ENCODE measurements at places on chromosomes 4 and X.
A peak's percentile ranks its signal among the peaks of the same experiment; 100 is the strongest.

GRCh38 chr4:153152501-153153338 lies 51.5 kb upstream of the TRIM2 start:
- DNase-seq = no peak

DNA sequence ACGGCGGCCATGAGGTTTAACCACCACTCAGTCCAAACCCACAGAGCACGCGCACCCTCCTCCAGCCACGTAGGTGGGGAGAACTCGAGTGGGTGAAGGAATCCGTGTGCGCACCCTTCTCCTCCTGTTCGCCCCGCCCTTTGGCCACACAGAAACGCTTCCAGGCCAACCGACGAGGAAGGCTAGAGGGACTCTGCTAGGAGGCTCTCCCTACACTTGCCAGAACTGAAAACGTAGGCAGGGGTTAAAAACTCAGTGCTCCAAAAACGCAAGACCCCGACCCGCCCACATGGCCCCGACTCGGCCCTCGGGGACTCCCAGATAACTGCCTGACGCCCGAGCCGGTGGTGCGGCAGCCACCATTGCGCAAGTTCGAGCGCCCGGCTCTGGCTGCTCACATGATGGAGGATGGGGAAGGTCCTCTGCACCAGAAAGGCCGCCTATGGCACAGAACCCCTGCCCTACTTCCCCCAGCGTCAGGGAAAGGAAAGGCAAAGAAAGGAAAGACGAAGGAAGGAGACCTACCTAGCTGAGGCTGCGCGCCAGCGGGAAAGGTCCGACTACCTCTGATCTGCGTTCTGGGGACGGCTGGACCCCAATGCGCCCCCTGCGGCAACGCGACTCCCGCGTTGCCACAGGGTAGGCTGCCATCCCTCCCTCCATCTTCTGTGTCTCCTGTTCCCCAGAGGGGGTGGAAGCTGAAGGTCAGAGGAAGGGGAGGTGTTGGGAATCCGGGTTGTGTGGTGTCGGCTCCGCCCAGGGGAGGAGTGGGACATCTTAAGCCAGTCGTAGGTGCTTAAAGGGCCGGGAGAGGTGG lies 201.9 kb upstream of the AGTR2 start:
- peak; percentile 44 for DNase-seq

GRCh38 chr4:177292171-177292570 lies 17.5 kb upstream of the NEIL3 start:
- no peak for DNase-seq

- DNase-seq = no peak
Measured at GRCh38 chr4:146485968-146486367, 35.8 kb downstream of the SLC10A7 start.

DNA sequence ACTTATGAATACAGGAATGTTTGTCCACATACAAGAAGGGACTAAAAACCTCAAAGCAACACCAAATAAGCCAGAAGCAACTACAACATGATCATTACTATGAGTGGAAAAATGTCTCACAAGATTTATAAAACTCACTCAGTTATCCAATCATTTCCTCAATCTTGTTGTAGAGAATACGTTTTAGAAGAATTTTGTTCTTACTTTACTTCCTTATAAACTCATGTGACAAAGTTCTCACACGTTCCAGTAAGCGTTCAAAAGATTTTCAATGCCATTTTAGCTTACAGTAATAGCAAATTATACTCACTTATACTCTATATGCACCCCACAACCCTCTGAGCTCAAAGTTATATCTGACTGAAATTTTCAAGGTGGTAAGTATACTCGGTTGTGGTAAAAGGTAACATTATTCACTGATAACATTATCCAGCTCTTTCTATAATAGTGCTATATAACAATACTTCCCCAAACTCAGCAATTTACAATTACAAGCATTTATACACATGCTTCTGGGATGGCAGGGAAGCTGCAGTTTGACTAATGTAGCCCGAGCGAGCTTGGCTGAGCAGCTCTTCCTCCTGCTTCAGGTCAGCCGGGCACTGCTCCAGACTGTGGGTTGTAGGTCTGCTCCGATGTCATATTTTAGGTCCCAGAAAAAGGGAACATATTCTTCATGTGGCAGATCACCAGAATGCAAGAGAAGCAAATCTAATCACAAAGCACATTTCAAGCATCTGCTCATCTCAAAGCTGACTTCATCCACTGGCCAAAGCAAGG lies 226.3 kb downstream of the RCHY1 start:
- no peak for DNase-seq

- DNase-seq = no peak
Measured at GRCh38 chr4:27881705-27882104, 1021.1 kb downstream of the STIM2 start.

GRCh38 chr4:26217481-26217880 lies 103.3 kb upstream of the RBPJ start:
- no peak for DNase-seq

DNA sequence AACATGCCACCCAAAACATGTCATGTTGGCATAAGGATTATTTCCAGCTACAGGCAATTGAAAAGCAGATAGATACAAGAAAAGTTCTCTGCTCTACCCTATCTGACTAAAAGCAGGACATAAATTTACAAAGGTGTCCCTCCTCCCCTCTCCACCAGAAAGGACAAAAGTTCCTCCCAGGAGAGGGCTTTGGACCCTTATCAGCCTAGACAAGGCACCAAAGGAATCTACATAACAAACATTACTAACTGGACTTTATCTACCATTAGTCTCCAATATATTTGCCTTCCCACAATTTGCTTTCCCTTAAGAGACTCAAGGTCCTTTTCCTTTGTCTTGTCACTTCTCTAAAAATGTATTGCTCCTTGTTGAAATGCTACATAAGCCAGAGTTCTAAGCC lies 55.6 kb downstream of the ADGRA3 start:
- DNase-seq = no peak

DNA sequence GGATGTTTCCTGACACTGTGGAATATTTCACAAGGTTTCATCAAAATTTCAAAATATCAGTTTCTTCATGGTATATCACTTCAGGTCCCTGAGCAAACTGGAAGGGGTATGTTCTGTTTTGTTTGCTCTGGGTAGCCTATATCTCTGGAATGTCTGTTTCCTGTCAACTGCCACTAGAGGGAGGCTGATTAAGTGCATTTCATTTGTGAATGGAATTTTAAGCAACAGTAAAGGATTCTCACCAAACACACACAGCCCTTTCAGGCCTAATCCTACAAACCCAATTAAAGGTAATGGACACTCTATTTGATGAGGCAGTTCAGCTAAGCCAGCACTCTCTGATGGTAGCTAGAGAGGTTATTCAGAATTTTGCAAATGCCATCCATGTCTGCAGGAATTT lies 307.1 kb downstream of the TEX13A start:
- peak; percentile 0 for DNase-seq

All from RWPE1 (cell line).